ENCODE measurements at places on chromosomes 3 and 15.

GRCh38 chr3:59052803-59053411 is 3.1 kb upstream of the CFAP20DC start:
- peak; percentile 64 for DNase-seq

DNA sequence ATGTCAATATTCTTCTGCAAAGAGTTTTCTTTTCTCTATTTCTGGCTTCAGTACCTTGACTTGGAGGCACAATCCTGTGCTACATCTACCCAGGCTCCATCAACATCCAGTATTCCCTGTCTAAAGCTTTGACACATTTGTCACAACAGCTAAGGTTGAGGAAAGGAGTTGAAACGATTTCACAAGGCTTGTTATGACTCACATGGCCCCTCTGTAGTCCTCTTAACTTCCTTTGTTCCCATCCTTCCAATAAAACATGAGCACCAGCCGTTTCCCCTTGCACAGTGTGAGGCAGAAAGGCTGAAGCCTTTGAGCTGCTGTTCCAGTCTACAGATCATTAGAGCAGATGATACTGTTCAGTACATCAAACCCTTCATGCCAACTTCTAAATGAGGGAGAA is 163.0 kb upstream of the TMCO5A start:
- no peak for DNase-seq

GRCh38 chr3:100984308-100984707 is 8.9 kb downstream of the ABI3BP start:
- DNase-seq, result no peak

- DNase-seq, result peak; percentile 78
Observed at GRCh38 chr3:14203521-14204079, 25.0 kb downstream of the LSM3 start.

DNA sequence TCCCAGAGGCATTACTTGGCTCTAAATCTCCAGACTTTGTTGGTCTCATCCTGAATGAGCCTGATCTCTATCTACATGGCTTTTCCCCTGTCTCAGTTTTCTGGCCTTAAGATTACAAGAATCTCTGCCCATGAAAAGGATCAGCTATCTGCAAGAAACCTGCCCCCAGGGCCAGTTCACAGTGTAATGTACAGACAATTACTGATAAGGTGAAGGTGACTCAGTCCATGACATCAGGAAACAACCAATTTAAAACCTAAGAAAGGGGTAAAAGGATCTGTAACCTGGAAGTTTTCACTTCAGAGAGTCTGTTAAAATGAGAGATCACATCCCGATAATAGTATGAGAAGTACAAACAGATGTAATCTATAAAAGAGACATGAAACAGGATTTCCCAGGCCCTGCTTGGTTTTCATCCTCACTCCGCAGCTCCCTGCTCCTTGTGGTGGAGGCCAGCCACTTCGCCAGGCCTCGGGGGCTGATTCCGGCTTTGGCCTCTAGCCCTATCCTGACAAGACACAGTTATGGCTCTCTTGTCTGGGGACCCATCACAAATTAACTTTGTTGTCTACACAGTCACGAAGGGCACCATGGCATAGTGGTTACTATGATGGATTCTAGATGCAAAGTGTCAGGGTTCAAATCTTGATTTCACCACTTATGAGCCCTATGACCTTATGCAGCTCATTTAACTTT is 136.9 kb downstream of the THSD4 start:
- DNase-seq, result no peak

- no peak for DNase-seq
Observed at GRCh38 chr3:15284121-15284889, 48.1 kb downstream of the SH3BP5 start.

- no peak for DNase-seq
Observed at GRCh38 chr15:68789091-68789490, 31.6 kb downstream of the ANP32A start.

- peak; percentile 93 for DNase-seq
Observed at GRCh38 chr15:73927476-73928240, 1.4 kb downstream of the LOXL1 start.

- no peak for DNase-seq
Observed at GRCh38 chr3:64977308-64978100, 289.7 kb upstream of the ADAMTS9 start.

GRCh38 chr15:28959326-28959725 is 73.6 kb downstream of the APBA2 start:
- DNase-seq, result no peak

DNA sequence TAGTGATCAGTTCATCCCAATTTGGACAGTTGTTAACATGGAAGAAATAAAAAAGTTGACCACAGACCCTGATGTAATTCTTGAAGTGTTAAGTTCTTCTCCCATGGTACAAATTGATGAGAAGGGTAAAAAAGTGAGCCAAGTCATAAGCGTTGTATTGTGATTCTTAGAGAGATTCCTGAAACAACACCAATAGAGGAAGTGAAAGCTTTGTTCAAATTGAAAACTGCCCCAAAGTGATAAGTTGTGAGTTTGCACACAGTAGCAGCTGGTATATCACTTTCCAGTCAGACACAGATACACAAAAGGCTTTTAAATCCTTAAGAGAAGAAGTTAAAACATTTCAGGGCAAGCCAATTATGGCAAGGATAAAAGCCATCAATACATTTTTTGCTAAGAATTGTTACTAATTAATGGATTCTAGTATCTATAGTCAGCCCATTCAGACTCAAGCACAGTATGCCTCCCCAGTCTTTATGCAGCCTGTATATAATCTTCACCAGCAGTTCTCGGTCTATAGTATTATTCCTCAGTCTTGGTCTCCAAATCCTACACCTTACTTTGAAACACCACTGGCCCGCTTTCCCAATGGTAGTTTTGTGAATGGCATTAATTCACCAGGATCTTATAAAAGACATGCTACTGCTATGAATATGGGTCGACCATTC is 38.2 kb downstream of the CDIN1 start:
- DNase-seq, result no peak

DNA sequence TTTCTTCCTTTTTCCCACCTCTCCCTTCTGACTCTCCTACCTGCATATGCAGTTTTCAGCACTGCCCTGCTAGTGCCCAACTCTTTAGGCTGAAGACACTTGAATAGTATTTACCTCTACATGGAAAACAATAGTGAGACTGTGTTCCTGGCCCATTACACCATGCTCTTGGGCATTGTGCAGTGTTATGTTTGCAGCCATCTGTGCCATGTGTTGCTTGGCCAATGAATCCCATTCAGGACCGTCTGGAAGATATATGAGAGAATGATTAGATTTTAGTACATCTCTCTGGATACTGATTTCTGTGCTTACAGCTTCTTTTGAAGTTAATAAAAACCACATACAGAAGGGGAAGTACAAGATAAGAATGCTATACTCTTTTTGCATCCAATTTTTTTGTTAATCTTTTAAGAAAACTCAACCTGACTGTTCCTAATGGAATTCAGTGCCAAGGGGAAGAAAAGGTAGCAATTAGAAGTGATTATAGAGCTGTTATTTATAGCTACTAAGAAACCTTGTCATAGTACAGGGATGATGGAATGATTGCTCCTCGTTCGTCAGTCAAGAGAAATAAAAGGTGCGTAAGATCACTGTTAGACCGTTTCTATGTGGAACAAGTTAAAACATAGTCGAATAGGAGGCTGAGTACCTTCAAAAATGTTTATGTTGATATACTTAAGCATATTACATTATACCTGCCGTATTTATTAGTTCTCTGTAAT is 58.9 kb downstream of the TMEM41A start:
- peak; percentile 8 for DNase-seq

- DNase-seq, result no peak
Observed at GRCh38 chr3:127755305-127755681, 67.0 kb downstream of the MGLL start.

DNA sequence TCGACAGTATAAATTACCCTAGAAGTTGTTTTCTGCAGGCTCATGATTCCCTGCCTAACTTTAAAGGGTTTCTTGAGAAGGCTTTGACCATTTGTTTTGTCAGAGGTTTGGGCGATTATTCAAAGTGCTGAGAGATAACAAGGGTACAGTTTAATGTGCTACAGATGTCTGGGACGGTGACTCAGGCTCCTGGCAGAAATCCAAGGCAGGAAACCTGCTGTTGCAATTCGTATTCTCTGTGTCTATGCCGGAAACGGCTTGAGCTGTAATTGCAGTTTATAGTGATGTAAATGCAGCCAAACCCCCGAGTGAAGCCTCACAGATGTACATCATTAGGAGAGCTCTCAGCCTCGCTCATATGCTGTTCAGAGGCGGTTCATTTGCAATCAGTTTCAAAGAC is 65.6 kb downstream of the SYNPR start:
- DNase-seq, result peak; percentile 59

DNA sequence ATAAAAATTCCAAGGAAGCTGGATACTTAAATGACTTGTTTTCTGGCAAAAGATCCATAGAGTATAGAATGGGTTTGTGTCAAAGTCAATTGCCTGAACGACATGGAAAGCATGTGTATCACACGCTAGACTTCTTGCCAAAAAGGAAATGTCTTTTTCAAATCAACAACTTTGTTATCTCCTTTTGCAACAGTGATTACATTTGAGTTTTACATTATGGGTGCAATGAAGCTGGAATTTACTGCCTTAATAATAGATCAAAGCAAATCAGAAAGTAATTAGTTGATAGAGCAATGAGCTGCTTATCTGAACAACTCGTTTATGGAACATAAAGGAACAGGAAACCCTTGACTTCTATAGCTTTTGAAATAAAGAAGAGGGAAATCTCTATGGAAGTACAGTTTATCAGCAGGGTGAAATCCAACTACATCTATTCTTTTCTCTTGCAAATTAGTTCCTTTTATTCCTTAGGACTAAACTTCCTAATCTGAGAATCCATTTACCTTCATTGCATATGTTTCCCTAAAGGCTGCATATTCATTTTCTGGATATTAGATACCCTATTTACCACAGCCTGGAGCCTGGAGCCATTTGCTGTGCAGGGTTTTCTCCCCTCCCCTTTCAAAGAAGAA is 415.1 kb upstream of the NECTIN3 start:
- DNase-seq, result no peak

- DNase-seq, result no peak
Observed at GRCh38 chr3:197600796-197601565, 45.2 kb upstream of the BDH1 start.

DNA sequence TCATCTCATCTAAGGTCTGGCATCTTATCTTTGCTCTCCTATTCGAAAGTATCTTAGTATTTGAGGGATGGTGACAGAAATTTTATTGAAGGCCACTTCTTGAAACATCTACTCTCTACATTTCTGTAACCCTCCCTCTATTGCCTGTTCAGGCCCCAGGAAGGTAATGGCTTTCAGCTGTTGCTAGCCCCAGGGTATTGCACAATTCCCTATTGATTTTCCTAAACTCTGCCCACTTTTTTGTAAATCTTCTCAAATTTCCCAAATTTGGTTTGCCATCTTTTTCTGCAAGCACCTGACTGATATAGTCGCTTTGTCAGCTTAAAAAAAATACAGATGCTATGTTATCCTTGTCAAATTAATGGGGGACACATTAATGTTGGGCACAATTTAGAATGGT is 242.1 kb downstream of the RAP2B start:
- no peak for DNase-seq

DNA sequence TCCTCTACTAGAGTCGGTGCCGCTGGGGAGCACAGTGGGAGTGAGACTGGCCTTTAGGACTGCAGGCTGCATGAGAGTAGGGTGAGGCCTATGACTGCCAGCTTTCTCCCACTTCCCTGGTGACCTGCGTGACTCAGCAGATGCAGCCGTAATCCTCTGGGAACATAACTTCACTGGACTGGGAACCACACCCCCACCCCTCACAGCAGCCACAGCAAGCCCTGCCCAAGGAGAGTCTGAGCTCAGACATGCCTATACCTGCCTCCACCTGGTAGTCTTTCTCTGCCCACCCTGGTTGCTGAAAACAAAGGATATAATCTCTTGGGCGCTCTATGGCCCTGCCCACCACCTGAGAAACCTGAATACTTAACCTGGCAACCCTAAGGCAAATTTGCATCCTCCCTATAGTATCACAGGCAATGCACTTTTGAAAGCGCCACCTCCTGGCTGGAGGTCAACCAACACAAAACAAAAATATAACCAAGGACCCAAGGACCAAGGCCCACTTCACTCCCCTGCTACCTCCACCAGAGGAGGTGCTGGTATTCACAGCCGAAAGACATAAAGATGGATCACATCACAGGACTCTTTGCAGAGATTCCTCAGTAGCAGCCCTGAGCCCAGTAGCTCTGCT is 308.9 kb downstream of the CTNNB1 start:
- no peak for DNase-seq

GRCh38 chr3:39067286-39067685 is 15.5 kb downstream of the WDR48 start:
- DNase-seq, result no peak

DNA sequence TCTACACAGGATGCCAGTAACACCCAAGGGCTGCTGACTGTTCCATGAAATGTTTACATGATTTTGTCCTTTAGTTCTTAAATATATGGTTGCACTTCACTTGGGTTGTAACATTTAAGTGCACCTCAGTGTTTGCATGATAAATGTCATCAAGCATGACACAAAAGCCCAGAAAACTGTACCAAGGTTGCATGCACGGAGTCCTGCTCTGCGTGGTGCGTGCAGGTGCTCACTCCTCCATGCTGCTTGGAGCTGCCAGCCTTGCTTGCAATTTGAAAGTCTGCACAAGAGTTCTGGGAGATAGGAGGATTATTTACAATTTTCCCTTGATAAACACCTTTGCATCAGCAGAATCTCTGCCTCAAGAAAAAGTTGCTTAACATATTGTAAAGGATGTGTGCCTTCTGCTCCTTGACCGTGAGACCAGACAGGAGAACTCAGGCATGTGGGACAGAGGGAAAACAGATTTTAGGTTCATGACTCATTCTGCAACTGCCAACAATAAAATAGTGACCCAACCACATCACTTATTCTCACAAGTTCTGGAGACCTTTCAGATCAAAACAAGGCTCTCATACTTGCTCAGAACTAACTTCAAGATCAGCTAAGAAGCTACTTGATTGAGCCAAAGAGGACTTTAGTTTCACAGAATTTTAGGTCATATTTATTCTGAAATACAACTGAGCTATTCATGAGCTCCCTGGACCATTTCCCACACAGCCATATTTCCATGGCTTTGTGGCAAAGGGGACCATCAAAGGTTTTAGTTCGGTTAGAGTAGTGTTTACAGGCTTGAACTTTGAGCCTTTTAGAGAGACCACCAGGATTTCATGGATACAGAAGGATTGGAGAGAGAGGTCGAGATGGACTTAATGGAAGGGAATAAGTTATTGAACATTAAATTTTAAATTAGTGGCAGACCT is 128.4 kb upstream of the ZBED2 start:
- DNase-seq, result no peak

GRCh38 chr15:83610901-83611685 is 42.8 kb upstream of the ADAMTSL3 start:
- DNase-seq, result no peak

GRCh38 chr15:48334260-48334659 is 3.0 kb downstream of the DUT start:
- DNase-seq, result no peak

DNA sequence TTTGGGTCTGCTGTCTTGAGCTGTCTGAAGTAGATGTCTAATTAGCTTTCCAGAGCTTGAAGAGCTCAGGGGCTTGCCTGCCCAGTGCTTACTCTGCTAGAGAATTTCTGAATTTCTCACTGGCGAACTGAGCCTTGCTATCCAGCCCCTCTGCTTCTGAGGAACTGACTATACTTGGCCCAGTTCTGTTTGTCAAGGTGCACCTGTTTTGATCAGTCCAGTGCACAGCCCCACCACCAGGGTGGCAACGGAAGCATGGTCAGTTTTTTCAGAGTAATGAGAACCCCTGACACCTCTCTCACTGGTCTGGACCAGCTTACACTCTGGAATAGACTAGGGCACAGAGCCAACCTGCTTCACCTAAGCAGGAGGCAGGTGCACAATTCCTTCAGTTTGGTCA is 25.2 kb downstream of the ITGB5 start:
- no peak for DNase-seq

- DNase-seq, result peak; percentile 68
Observed at GRCh38 chr3:31448035-31448881, 84.5 kb upstream of the STT3B start.

- DNase-seq, result no peak
Observed at GRCh38 chr3:65508750-65509422, 529.8 kb downstream of the MAGI1 start.
